NCI-H187 (cell line): ENCODE measurements at places on chromosomes 3 and 15.

GRCh38 chr3:143330296-143330868, 210.8 kb downstream of the CHST2 start:
- DNase-seq = no peak

DNA sequence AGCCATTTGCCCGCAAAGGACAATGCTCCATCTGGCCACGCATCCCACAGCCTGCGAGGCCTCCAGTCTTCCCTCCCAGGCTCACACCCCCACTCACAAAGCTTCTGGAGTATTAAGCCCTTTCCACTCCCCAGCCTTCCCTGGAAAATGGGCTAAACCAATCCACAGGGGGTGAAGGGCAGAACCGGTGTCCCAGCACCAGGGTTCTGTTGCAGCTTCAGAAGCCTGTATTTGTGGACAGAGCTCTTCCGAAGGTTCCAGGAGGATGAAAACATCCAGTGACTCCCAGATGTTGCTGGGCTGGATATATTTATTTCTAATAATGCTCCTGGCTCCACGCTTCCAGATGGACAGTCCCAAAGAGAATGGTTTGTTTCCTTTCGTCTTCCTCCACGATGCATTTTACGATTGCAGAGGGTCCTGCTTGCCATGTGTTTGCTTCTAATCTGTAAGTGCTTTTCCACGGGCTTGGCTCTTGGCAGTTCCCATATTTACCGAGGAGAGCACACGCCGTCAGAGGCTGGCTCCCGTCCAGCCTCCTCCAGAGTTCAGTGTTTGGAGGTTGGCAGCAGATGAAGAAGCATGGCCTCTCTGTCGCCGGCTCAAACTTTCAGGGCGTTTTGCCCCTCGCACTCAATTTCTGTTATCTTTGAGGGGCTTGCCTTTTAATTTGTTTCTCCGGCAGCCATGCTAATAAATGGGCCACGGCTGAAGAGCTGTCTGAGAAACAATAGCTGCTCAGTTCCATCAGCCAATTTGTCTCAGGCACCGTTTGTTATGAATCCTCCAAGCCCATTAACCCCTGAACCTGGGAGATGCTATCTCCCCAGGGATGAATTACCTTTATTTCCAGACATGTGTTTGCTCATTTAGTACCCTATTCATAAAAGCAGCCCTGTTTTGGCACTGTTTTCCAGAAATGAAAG, 367.9 kb upstream of the PROK2 start:
- peak; percentile 78 for DNase-seq

DNA sequence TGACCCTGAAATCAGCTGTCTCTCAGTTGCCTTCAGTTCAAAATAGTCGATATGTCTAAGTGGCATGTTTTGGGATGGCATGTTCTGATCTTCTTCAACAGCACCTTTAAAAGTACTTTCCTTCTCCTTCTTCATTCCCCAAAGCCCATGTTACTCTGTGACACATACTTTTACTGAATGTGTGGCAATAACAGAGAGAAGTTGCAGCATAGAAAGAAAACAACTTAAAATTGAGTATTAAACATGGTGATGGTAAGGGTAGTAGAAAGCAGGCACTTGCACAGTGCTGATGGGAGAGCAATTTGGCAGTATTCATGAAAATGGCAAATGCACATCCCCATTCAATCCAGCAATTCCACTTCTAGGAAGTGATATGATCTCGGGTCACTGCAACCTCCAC, 12.3 kb upstream of the ULK4 start:
- no peak for DNase-seq

- DNase-seq = no peak
These were observed 478.7 kb downstream of the FHIT start for GRCh38 chr3:60772584-60772983.

DNA sequence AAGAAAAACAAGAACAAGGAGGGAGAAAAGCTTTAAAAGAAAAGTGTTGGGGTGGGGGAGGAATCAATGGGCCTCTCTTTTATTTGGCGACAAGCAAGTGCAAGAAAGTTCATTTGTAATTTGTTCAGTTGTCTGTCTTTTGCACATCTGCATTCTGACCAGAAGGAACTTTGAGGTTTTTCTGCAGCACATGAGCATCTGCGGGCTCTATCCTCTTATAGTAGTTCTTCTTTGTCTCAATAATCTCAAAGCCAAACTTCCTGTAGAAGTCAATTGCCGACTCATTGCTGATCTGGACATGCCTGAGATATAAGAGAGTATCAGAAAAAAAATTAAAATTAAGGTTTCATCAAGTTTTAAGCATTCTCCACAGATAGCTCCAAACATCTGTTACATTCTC, 24.4 kb downstream of the NAA50 start:
- no peak for DNase-seq

DNA sequence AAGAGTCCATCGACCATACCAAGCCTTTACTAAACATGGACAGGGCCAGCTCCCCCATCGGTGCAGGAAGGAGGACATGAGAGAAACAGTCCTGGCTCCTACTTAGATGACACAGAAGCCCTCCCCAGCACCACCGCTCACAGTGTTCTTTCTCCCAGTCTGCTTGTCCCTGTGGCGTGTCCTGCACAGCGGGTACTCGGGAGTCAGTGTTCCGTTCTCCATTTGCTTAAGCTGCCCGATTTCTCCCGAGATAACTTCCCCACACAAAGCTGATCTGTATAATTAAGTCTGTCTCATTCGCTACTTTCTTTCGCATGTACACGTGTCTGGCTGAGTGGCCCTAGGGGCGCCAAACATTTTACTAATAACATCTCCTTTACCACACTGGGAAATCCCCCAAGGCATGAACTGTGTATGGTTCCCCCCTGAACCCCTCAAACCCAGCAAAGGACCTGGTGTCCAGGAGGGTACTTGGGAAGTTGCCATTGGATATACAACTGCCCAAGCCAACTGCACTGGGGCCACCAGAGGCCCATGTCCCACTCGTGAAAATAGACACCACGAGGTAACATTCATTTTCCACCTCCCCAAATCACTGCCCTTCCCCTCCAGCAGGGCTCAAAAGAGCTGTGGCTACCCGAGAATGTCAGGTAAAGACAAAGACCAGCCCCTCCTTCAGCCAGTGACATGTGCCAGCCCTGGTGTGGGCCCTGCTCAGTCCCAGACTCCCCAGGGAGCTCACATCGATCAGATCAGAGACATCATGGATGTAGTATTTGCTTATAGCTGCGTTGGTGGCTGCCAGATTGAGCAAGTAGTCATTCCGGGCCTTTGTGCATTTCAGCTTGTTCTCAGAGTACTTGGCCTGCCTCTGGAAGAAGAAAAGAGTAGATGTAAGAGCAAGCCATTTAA, 96.5 kb upstream of the RAD18 start:
- no peak for DNase-seq

- no peak for DNase-seq
These were observed 104.5 kb downstream of the SST start for GRCh38 chr3:187565701-187566100.

GRCh38 chr3:193483988-193484539, 70.6 kb downstream of the ATP13A4 start:
- no peak for DNase-seq

- no peak for DNase-seq
These were observed 890.7 kb upstream of the EPHA6 start for GRCh38 chr3:95923496-95924210.

DNA sequence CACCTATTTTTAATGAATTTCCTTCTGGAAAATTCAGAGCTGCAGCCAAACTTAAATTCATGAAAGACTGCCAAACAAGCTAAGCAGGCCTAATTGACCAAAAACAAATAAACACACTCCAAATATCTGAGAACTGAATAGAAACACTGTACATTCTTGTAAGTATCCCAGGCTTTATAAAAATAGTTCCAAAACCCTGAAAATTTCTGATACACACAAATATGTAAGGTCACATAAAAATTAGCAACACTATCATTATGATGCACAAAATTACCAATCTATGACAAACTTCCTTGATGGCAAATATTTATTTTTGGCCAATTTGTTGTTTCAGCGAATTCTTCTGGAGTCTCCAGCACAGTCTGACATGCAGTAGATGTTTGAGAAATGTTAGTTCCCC, 117.9 kb upstream of the UBE2E2 start:
- no peak for DNase-seq

- DNase-seq = no peak
These were observed 394.5 kb upstream of the DPPA4 start for GRCh38 chr3:109731639-109732473.

- no peak for DNase-seq
These were observed 360.2 kb downstream of the ZNF385D start for GRCh38 chr3:21390856-21391255.

- no peak for DNase-seq
These were observed 31.7 kb downstream of the POC1A start for GRCh38 chr3:52122491-52122890.

- DNase-seq = no peak
These were observed 13.9 kb upstream of the TOP2B start for GRCh38 chr3:25678581-25678980.

DNA sequence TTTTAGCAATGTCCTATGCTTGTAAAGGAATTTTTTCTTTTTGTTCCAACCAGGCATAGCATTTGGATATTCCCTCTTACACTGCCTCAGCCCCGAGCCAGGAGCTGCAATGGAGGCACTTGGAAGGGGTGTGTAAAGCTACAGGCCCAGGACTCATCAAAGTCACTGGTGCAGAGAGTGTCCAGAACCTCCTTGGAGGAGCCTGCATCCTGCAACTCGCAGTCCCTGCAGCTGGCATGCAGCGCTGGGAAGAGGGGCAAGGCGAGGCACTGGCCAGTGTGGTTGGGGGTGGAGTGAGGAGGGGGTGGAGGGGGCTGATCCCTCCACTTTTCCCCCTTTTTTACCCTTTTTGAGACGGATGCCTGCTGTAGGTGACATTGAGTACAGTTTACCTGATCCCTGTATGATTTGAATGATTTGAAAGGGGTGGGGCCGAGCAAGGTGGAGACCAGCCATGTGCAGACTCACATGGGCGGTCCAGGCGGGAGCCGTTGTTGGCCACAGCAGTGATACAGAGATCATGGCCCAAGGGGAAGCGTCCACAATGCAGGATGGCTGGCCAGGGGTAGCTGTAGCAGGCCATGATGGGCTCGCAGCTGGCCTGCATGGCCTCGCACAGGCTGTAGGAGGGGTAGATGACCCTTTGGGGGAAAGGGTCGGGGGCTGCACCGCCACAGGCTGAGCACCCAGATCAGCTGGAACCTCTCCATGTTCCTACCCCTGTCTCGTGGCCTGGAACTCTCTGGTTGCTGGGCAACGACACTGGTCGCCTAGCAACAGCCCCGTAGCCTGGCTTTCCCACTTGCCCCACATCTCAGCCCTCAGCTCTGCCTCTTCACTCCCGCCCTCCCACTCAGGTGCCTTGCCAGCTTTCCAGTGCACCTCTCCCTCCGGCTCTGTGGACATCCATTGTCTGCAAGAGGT, 7.9 kb downstream of the P4HTM start:
- DNase-seq = peak; percentile 87

- DNase-seq = no peak
These were observed 469.6 kb upstream of the DPPA4 start for GRCh38 chr3:109806929-109807328.

DNA sequence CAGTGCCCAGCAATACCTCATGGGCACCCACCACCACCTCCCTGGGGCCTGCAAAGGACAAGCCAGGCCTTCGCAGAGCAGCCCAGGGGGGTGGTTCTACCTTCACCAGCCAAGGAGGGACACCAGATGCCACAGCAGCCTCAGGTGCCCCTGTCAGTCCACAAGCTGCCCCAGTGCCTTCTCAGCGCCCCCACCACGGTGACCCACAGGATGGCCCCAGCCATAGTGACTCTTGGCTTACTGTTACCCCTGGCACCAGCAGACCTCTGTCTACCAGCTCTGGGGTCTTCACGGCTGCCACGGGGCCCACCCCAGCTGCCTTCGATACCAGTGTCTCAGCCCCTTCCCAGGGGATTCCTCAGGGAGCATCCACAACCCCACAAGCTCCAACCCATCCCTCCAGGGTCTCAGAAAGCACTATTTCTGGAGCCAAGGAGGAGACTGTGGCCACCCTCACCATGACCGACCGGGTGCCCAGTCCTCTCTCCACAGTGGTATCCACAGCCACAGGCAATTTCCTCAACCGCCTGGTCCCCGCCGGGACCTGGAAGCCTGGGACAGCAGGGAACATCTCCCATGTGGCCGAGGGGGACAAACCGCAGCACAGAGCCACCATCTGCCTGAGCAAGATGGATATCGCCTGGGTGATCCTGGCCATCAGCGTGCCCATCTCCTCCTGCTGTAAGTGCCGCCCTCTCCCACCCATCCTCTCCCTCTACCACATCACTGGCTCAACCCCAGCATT, 19.2 kb upstream of the BFSP2 start:
- no peak for DNase-seq

DNA sequence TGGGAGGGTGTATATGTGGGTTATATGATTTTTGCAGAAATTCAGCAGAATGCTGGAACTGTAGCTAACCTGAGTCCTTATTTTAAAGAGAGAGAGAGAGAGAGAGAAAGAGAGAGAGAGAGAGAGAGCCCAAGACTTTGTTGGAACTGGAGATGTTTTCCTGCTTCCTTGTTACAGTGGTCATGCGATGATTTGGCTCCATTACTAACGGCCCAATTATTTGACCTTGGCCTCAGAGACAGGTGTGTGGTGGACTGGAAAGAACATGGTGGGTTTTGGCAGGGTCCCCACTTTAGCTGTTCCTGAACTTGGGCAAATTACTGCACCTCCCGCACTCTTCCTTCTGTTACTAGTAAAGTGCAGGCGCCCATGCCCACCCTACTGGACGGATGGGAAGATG, 14.8 kb upstream of the ACSBG1 start:
- DNase-seq = no peak

- no peak for DNase-seq
These were observed 75.4 kb downstream of the PPM1L start for GRCh38 chr3:160831401-160831800.

- DNase-seq = no peak
These were observed 36.3 kb downstream of the CDC25A start for GRCh38 chr3:48151807-48152427.

DNA sequence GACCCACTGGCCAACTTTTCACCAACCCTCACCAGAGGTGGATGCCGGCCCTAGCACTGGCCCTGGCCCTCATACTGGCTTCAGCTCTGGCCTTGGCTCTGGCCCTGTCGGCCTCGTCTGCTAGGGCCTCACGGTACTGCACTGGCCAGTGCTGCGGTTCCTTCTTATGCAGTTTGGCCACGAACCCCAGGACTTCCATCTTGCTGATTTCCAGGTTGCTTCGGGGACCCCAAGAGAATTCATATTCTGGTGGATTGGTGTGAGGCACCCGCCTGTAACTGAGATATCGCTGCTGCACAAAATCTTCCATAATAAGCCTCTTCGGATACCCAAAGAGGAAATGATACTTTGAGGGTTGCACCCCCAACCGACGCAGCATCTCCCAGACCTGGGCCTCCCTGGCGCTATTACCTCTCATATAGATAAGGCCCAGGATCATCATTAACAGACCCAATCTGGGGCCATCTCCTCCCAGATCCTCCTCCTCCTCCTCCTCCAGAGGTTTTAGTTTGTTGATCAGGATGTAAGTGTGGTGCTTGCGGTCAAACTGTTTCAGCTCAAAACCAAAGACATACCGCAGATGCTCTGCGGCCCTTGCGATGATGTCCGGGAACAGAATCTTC, 883 bp downstream of the MAGEF1 start:
- DNase-seq = no peak

GRCh38 chr3:22170370-22170769, 419.4 kb upstream of the ZNF385D start:
- DNase-seq = no peak

GRCh38 chr3:160005004-160005403, 16.4 kb downstream of the IL12A start:
- no peak for DNase-seq
